ENCODE measurements at places on chromosomes 7 and 10. TPM values are rescaled to one million over a fixed set of nuclear protein-coding genes. Genes with fewer than 3 reads are reported as not detected.

DNA sequence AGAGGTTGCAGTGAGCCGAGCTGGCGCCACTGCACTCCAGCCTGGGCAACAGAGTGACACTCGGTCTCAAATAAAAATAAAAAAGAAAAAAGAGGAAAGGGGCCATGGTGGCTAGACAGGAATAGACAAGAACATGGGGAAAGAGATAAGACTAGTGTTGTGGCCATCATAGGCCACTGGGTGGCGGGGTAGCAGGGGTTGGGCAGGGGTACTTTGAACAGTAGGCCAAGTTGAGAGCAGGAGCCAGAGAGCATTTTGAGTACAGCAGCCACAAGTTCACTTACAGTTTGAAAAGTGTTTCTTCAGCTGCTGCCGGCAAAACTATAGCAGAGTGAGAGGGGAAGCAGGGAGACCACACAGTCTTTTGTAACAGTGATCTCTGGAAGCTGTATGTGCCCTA is 656.0 kb downstream of the CNTNAP2 start:
- DNase-seq, result no peak

- DNase-seq, result no peak
Measured at GRCh38 chr7:31464601-31465000, 49.3 kb upstream of the ITPRID1 start.

- DNase-seq, result no peak
Measured at GRCh38 chr7:36083626-36084380, 69.3 kb upstream of the EEPD1 start.

DNA sequence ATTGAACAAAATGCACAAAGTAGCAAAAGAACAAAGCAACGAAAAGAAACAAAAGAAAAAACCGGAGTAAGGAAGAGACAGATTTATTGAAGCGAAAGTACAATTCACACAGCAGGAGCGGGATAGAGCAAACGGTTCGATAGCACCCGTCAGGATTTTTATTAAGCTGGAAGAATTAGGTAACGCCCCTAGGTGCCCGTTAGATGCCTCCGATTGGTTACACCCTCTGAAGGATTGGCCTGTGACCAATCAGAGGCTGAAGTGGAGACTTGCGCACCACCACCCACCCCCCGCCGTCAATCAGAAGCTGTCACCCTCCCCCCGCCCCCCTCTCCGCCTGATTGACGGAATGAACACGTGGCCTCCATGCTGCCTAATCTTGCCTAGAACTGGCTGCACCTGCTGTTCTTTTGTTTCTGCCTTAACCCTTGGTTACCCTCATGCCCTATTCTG is 16.8 kb downstream of the OCM2 start:
- no peak for DNase-seq

GRCh38 chr7:126702242-126703016 is 550.3 kb downstream of the GRM8 start:
- DNase-seq, result no peak

DNA sequence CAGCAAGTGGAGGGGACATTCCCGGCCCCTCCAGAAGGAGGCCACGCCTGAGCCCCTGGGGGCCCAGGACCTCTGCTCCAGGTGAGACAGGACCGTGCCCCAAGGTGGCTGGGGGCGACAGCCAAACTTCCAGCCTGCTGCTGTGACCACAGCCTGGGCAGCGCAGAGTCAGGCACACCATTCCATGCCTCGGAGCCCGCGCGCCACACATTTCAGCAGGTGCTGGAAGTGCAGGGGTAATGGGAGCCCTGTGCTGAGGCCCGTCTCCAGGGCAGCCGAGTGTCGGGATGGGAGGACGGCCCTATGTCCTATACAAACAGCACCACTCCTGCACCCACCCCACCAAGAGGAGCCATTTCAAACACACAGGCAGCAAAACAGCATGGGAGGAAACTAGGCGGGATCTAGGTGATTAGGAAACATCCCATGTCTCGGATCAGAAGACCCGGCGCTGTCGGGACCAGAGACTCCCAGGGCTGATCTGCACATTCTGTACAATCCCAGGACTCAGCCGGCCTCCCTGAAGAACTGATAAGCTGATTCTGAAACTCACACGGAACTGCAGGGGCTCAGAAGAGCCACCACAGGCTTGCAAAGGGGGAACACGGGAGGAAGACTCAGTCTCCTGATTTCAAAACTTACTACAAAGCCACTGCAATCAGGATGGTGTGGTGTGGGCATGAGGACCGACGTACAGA is 272.3 kb downstream of the ELFN1 start:
- no peak for DNase-seq

- DNase-seq, result no peak
Measured at GRCh38 chr7:128164061-128164954, 76.8 kb upstream of the LEP start.

- DNase-seq, result no peak
Measured at GRCh38 chr7:30681331-30681797, 892 bp downstream of the CRHR2 start.

The FAM20C gene
- polyA plus RNA-seq, result 22.2 TPM

The ADAM12 gene
- polyA plus RNA-seq, result 6.3 TPM

The SMNDC1 gene
- polyA plus RNA-seq, result 48.4 TPM

The AKR1B1 gene
- 70.2 TPM for polyA plus RNA-seq

The ZNF736 gene
- 21.9 TPM for polyA plus RNA-seq
